Lung microvascular endothelial cell (primary cell): ENCODE measurements at places on chromosomes 2 and 18.

- no peak for DNase-seq
Observed at GRCh38 chr2:120470041-120470965, 124.4 kb downstream of the INHBB start.

DNA sequence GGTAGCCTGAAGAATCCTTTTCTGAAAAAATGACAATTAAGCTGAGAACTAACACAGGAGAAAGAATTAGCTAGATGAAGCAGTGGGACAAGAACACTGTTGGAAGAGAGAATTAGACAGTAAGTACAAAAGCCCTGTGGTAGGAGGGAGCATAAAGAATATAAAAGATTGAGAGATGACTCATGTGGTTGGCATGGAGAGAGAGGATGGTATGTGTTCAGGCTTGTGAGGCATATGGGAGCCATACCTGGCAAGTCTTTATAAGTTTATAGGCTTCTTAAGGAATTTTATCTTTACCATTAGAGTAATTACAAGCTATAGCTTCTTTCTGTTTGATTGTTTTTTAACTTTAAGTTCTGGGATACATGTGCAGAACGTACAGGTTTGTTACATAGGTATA, 325.0 kb downstream of the ARL6IP6 start:
- no peak for DNase-seq

- DNase-seq = peak; percentile 43
Observed at GRCh38 chr2:120360307-120360855, 14.4 kb downstream of the INHBB start.

DNA sequence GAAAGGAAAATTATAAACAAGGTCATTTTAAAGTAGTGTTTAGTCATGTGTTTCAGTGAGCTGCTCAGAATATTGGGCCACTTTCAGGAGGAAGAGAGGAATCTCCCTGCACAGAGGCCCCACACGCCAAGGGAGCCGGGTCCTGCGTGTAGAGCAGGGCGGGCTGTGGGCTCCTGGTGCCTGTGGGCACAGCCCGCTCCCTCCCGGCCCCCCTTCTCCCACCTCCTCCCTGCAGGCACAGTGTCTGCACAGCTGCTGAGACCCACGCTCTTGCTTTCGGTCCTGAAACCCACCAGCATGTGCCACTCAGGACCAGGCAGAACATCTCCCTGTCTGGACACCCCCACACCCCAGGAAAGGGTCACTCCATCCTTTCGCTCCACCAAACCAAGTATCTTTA, 167.6 kb upstream of the SALL3 start:
- DNase-seq = no peak

DNA sequence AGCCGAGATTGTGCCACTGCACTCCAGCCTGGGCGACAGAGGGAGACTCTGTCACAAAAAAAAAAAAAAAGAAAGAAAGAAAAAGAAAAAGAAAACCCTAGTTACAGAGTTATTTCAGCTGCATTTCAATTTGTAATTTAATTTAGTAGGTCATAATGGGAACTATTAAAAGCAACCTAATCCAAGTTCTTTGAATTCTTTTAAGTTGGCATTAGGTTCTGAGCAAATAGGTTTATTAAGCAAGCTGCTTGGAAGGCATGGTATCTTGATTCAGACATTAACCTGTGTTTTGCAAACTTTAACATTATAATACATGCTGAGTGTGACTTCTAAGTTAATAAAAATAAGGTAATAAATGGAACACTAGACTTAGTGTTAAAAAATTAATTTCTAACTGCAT, 29.8 kb upstream of the COBLL1 start:
- no peak for DNase-seq

- no peak for DNase-seq
Observed at GRCh38 chr2:16059393-16060016, 119.2 kb downstream of the MYCN start.

DNA sequence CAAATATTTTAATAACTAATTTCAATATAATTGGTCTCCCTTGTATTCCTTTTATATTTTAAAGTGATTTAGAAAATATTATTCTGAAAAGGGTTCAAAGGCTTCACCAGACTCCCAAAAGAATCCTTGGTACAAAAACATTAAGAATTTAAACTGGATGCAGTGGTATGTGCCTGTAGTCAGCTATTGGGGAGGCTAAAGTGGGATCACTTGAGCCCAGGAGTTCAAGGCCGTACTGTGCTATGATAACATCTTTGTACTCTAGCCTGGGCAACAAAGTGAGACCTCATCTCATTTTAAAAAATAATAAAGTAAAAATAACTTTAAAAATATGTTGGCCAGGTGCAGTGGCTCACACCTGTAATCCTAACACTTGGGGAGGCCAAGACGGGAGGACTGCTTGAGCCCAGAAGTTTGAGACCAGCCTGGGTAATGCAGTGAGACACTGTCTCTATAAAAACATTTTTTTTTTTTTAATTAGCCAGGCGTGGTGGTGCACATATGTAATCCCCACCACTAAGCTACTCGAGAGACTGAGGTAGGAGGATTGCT, 14.7 kb downstream of the NCL start:
- DNase-seq = no peak

GRCh38 chr2:214772443-214773015, 37.0 kb downstream of the BARD1 start:
- no peak for DNase-seq

GRCh38 chr2:24559473-24560113, 68.5 kb downstream of the NCOA1 start:
- no peak for DNase-seq

DNA sequence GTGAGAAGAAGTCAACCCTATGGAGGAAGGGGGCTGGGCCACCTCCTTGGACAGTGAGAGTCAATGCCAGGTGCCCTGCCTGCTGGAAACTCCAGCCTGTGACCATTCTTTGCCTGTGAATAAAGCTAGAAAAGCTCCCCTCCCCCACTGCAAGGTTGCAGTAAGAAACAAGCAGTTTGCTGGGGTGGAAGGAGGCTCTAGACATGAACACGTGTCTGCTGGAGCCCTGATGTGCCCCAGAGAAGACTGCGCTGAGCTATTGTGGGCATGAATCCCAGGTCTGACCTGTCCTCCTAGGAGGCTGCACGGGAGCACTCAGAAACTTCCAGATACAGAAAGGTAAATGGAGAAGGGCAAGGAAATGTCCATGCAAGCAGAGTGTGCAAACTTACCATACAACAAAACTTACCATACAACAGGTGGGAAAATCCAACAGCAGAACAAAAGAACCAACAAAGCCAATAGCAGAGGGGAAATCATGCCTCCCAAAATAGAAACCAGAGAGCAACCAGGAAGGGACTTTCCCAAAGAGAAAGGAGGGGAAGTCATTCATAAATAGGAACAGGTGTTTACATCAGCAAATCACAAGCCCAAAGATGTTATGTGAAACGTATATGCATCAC, 278.7 kb downstream of the BCL2 start:
- DNase-seq = no peak

DNA sequence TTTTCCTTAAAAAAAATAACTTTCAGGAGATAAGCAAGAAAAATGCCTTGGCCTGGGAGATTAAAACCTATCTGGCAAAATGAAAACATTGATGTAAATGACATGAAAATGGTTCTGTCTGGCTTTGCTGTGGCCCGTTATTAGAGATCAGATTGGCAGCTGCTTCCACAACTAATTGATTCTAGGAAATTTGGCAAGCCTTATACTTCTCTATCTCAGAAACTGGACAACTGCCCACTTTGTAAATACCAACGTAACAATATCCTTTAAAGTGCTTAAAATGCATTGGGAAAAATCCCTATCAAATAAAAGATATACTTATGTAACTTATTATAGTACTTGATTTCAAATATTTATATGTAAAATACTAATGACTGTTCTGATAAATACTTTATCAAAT, 14.2 kb upstream of the SKA1 start:
- DNase-seq = no peak
